ENCODE measurements at places on chromosomes 5 and 9.
A peak's percentile ranks its signal among the peaks of the same experiment; 100 is the strongest.

DNA sequence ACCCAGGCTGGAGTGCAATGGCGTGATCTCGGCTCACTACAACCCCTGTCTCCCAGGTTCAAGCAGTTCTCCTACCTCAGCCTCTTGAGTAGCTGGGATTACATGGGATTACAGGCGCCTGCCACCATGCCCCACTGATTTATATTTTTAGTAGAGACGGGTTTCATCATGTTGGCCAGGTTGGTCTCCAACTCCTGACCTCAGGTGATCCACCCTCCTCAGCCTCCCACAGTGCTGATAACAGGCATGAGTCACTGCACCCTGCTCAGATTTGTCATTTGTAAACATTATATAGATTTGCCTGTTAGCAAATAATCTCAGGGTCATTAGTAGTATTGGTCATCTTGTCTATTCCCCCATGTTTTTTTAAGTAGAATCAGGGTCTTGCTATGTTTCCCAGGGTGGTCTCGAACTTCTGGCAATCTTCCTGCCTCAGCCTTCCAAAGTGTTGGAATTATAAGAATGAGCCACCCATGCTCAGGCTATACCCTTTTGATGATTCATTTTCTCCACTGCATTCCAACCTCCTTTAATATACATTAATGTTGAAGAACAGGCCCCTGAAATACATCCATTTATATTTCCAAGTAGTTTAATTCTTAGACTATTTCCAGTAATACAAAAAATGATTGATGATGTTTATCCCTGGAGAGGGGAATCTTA, 17.3 kb downstream of the CENPH start:
- DNase-seq = peak; percentile 50

DNA sequence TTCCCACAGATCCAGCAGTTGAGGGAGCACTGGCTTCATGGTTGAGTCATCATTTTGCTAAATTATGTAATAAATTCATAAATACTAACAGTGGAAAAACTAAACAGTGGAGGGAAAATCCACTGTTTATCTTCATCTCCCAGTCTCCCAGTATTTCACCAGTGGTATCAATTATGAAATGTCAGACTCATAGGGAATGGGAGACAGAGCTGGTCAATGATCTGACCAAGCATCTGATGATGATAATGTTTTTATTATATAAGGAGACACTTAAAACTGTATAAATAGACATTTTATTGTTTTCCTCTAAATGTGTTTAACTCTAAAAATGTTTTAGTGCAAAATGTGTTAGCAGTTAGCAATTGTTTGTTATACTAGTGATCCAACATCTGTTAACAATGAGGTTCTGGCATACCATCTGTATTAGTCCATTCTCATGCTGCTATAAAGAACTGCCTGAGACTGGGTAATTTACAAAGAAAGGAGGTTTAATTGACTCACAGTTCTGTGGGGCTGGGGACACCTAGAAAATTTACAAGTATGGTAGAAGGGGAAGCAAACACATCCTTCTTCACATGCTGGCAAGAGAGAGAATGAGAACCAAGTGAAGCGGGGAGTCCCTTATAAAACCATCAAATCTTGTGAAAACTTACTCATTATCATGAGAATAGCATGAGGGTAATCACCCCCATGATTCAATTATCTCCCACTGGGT, 11.8 kb upstream of the REEP5 start:
- DNase-seq = no peak

- no peak for DNase-seq
Measured at GRCh38 chr5:138874771-138875551, at the start of gene LRRTM2. LRRTM2 (minus strand) TSS chr5:138875335; CDS start chr5:138874911, 424 bp downstream.

- no peak for DNase-seq
Measured at GRCh38 chr9:132842124-132843044, 35.7 kb downstream of the AK8 start.

DNA sequence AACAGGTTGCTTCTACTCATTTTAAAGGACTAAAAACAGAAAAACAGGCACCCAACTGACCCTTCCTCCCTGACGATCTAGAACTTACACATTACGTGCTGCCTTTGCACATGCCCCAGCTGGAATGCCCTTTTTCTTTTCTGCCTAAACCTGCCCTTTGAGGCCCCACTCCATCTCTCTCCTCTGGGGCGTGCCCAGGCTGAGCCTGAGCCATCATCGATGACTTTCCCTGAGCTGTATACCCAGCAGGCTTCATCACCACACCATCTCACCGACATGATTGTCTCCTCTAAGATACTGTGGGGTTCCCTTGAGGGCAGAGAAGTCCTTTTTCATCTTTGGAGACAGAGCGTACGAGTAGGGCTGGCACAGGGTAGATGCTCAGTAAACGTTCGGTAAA, 24.1 kb upstream of the GABBR2 start:
- no peak for DNase-seq
